DMS79 treated with DMSO at 0.1 percent for 48 hours (cell line): ENCODE measurements at places on chromosomes 6 and 20.

GRCh38 chr20:61812121-61812844 lies 253.4 kb downstream of the TAF4 start:
- no peak for DNase-seq

DNA sequence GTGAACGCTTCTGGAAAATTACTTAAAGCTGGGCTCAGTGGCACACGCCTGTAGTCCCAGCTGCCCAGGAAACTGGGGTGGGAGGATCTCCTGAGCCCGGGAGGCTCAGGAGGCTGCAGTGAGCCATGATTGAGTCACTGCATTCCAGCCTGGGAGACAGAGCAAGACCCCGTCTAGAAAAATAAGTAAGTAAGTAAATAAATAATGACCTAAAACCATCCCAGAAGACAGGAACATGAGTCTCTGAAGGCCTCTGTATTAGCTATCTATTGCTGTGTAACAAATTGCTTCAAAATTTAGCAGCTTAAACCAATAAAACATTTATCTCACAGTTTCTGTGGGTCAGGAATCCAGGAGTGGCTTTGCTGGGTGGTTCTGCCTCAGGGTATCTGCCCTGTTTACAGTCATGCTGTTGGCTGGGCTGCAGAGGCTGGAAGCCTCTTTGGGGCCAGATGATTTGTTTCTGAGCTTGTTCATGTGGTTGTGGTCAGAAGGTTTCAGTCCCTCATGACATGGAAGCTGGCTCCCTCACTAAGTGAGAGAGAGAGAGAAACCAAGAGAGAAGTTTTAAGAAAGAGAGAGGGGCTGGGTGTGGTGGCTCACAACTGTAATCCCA lies 48.4 kb upstream of the NCOA3 start:
- no peak for DNase-seq

DNA sequence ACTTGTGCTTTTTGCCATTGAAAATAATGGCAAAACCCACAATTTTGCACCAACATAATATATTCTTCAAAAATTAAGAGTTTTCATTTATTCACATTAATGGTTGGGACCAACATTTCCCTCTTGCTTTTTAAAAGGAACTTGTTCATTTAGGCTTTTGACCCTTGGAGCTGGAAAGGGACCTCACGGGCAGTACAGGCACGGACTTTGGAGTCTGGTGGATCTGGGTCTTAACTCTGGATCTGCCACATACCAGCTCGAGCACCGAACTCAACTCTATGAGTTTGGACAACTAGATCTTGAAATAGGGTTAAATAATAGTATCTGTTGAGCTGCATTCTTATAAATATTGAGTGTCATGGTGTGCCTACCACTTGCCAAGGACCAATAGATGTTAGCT lies 37.2 kb downstream of the AFDN start:
- DNase-seq, result no peak

GRCh38 chr20:11895861-11896387 lies 21.8 kb upstream of the BTBD3 start:
- peak; percentile 75 for DNase-seq

DNA sequence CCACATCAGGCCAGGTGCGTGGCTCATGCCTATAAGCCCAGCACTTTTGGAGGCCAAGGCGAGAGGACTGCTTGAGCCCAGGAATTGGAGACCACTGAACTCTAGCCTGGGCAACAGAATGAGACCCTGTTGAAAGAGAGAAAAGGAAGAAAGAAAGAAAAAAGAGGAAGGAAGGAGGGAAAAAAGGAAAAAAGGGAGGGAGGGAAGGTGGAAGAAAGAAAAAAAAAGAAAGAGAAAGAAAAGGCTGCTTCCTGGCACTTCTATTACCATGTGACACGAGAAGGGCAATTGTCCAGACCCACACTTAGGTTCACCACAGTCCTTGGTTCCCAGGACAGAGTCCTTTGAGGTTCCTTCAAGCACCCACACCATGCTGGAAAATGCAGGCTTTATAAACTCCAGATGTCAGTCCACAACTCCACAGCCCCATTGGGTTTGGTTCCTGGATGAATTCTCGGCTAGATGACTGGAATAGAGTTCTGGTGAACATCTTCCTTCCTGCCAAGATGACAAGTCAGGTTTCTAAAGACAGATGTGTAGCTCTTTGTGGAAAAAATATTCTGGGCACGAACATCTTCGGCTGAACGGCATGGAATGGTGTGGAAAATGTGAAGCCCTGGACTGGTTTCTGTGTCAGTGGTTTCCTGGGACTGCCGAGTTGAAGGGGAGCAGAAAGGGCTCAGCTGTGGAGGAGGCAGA lies 32.5 kb downstream of the NT5E start:
- no peak for DNase-seq

- no peak for DNase-seq
These were observed 71.8 kb upstream of the TMEM181 start for GRCh38 chr6:158488065-158488464.

- DNase-seq, result no peak
These were observed 1.2 kb upstream of the TFB1M start for GRCh38 chr6:155315516-155315871.

GRCh38 chr6:43817192-43817591 lies 47.2 kb downstream of the VEGFA start:
- no peak for DNase-seq

- DNase-seq, result no peak
These were observed 291.4 kb downstream of the PLCB1 start for GRCh38 chr20:8423482-8423881.

DNA sequence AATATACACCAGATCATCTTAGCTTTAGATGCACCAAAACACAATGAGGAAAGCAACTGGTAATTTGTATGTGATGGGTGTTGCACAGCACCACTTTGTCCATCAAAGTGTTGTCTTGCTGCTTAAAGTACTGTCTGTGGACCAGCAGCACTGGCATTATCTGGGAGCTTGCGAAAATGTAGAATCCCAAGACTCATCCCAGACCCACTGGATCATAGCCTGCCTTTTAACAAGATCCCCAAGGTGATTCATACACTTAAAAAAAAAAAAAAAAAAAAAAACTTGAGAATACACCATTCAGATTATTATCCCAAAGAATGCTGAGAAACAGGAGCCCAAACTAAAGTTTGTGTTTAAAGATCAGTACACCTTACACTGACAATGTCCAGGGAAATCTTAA lies 123.4 kb downstream of the TASP1 start:
- DNase-seq, result no peak

DNA sequence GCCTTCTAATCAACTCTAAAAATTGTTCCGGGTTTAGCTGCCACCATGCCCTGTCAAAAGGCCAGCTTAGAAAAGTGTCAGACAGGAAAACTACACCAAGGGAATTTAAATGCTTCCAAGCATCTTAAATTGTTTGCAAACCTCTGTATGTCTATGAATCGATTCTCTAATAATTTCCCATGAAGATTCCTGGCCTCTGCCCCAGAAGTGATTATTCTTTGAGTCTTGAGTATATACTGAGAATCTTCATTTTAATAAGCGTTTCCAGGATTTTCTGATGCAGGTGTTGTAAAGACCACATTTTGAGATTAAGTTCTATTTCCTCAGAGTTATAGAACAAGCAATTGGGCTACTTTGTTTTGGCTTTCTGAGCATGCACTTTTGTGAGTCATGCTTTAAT lies 471.8 kb upstream of the JAG1 start:
- DNase-seq, result no peak

- no peak for DNase-seq
These were observed 12.3 kb downstream of the MAN1A1 start for GRCh38 chr6:119337252-119337651.

- no peak for DNase-seq
These were observed 379.1 kb downstream of the TENT5A start for GRCh38 chr6:81373414-81373813.

DNA sequence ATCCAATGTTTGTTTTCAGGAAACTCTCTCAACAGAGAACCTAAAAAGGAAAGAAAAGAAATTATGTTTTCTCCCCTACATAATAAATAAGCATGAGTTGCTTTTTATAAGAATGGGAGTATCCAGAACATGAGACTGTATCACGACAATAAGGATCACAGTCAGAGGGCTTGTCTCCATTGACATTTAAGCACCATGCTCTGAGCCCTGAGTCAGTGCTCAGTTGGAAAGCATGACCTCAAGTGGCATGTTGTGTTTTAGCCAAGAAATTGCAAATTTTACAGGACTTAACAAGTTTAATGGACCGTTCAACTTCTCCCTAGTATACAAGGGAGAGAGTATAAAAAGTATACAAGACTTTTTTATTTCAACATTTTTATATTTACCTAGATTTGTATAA lies 431.6 kb downstream of the GJA1 start:
- DNase-seq, result no peak

- no peak for DNase-seq
These were observed 50.9 kb upstream of the NXT1 start for GRCh38 chr20:23299673-23300050.

DNA sequence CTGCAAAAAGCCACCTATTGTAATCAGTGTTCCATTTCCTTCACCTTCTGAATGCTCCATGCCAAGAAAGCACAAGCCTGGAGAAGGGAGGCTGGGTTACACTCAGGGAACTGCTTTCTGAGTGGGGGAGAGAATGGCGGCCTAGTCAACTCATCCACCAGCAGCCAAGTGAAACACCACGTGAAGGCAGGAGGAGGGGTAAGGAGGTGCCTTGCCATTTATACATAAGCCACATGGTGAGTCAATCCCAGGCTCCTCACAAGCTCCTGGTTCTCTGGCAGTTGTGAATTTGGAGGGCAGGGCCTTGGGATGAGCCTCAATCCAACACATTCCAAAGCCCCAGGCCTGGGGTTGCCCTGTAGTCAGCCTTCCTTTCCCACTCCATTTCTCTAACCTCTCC lies 149.4 kb downstream of the CD24 start:
- no peak for DNase-seq

DNA sequence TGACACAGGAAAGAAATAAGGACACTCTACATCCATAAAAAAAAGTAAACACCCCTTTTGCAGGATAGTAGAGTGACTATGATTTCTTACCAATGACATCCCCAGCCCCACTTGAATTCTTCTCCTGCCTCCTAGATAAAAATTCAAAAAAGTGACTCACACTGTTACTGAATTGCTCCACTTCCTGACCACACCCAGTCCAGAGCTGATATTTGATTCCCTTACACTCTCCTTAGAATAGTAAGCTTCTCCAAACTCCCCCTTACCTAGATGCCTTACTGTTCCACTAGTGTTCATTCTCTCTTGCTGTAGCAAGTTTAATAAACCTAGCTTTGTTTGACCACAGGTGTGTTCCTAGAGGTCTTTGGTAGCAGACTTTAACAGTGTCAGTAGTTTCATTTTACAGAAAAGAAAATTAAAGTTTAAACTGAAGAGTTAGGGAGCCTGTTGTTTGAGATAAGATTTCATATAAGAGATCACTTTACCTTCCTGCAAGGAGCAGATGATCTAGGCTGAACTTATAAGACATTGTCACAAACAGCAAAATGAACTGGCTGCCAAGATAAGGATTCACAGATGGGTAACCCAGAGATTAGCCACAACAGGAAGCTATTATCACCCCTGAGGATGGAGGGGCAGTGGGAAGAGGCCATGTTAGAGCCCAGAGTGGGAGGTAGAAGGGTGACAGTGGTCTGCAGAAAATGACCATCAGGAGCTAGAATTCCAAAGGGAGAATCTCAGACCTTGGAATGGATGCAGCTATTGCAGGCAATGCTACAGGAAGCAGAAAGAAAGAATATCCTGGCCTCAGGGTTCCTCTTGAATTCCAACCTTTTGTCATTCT lies 28.4 kb upstream of the BTN3A2 start:
- no peak for DNase-seq

DNA sequence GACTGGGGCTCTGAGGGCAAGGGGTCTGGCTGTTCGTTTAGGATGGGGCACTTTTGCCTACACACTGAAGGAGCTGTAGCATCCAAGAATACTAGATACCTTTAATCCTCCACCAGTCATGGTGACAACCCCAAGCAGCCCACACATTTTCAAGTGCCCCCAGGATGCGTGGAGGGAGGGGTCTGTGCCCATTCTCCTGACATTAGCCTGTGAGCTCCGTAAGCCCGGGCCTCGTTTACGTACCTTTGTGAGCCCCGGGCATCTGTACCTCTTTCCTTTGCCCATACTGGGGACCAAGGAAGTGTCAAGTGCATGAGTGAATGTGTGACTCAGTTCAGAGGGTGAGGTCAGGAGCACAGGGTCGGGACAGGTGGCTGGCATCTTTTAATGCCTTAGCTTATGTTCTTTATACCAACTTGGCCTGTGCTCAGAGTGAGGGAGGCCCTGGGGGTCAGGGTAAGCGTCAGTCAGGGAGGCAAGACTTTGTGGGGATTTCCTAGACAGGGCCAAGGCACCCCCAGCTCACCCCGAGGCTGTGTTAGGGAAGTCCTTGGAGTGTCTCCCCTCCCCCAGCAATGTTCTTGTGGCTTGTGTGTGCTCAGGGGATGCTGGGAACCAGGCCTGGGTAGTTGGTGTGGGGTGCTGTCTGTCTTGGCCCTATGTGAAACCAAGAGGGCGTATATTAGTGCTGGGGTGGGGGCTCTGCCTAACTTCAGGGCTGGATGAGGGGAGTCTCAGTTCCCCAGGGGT lies 12.9 kb downstream of the VEGFA start:
- DNase-seq, result no peak

GRCh38 chr20:62792182-62792939 lies 3.9 kb upstream of the MRGBP start:
- DNase-seq, result no peak

- DNase-seq, result no peak
These were observed 116.3 kb upstream of the CHD6 start for GRCh38 chr20:41734506-41734945.

DNA sequence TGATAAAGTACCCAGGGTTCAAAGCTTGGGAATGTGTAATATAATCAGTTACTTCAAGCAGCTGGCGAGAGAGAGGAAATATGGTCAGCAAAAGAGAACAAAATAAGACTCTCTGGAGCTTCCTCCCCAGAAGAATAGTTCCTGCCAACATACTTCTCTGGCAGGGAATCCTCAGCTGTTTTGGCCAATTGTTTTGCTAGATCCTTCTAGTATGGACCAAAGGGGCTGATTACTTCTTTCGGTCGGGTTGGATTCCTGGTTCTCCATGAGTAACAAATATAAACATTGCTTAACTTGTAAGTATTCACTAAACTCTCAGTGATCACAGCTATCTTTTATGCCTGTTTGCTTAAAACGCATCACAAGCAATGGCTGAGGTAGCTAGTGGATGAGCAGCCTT lies 31.4 kb upstream of the FBXO9 start:
- DNase-seq, result no peak

DNA sequence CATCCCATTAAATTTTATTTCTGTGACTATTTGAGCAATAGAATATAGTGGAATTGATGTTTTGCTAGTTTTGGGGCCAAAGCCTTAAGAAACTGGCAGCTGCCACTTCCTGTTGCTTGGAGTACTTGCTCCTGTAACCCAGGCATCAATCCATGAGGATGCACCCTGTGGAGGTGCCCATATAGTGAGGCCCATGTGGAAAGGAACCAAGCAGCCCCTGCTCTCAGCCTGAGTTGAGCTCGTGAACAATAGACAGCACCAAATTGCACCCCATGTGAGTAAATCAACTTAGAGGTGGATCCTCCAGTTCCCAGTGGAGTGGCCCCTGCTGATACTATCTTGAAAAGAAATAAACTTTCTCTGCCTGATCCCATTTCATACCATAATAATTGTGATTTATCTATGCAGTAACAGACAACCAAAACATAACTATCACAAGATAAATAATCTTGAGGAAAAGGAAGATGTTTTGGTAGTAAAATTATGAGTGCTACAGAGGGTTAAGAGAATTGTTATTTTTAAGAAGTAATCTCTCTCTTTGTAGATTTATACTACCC lies 481.9 kb downstream of the TBC1D32 start:
- no peak for DNase-seq
